ENCODE measurements at places on chromosomes 13 and 19.
A peak's percentile ranks its signal among the peaks of the same experiment; 100 is the strongest.

- DNase-seq = no peak
Observed at GRCh38 chr13:95568131-95568530, 15.6 kb downstream of the CLDN10 start.

- DNase-seq = no peak
Observed at GRCh38 chr13:102643656-102644055, 46.9 kb downstream of the TPP2 start.

DNA sequence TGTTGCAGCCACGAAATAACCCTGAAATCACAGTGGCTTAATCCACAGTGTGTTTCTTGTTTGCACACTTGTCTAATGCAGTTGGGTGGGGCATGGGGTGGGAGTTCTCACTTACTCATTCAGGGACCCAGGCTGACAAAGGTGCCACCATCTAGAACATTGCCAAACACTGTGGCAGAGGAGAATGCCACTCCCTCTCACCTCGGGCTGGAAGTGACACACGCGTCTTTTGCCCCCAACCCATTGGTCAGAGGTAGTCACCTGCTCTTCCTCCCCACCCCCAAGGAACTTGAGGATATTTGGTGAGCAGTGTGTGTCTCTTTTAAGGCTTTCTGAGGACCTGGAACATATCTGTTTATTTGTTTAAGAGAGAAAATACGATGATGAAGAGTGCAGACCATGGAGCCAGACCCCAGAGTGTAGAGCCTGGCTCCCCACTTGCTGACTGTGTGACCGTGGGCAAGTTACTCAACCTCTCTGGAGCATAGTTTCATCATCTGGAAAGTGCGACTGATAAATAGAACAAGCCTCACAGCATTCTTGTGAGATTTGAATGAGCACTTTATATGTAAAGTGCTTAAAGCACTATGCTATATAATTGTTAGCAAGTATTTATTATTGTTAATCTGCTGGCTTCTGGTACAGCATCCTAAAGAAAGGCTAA lies 17.4 kb downstream of the GPR183 start:
- DNase-seq = no peak

GRCh38 chr13:27627380-27627779 lies 5.7 kb downstream of the POLR1D start:
- no peak for DNase-seq

DNA sequence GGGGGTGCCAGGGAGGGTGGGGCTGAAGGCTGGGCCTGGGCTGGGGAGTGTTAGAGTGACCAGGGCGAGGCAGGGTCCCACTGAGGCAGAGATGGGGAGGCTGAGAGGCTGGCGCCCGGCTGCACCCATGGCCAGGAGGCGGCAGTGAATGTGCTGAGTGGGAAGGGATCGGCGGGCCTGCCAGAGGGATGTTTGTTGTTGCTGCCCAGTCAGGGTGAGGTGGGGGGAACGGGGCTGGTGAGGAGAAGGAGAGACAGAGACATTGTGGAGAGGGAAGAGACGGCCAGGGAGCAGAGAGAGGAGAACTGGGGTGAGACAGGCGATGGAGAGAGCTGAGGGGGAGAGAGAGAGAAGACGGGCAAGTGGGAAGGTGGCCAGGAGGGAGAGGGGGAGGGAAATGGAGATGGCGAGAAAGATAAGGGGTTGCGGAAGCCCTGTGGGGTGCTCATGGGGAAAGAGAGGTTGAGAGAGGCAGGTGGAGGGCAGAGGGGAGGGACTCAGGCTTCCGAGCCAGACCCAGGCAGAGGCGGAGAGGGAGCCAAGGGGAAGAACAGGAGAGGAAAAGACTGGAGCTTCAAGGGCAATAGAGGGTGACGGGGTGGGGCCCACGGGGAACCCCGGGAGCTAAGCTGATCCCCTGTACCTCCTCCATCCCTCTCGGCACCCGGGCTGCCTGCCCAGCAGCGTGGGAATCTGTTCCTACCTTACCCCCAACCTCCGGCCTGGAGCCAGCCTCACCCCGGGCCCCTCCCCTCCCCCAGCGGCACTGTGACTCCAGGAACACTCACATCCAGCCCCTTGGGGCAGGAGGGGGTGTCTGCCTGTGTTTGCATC lies 690 bp upstream of the B3GNT8 start:
- no peak for DNase-seq

DNA sequence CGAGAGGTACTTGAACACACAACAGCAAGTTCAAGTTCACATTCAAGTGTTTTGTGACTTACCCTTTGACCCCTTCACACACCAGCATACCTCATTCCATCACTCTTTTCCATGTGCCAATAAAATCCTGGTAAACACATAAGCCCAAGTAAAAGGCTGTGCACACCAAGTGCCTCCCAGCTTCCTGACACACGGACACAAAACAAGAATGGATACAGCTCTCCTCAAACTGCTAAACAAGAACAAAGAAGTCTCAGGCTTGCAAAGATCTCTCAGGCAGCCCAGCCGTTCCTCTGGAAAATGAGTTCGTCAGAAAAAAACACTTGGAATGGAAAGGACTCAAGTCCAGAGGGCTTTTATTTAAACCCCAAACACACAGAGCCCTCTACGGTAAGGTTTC lies 83.7 kb downstream of the NUFIP1 start:
- DNase-seq = no peak

GRCh38 chr19:47063874-47064273 lies 15.4 kb upstream of the TMEM160 start:
- peak; percentile 37 for DNase-seq

DNA sequence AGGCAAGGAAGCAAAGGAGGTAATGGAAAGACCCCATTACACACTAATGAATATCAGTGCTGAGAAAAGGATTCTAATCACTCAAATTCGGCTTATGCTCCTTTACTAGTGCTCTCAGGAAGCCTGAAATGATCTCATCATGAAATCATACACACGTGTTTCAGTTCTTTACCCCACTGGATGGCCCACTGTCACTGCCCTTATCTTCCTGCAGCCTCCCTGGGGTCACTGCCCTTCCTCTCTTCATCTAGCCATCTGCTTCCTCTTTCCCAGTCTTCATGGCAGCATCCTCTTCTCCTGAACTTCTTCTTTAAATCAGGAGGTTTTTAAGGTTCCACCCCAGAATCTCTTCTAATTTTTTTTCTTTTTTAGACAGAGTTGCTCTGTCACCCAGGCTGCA lies 27.9 kb upstream of the EEF1AKMT1 start:
- no peak for DNase-seq

GRCh38 chr13:44938854-44939253 lies 50.4 kb downstream of the NUFIP1 start:
- no peak for DNase-seq
